Activated CD4-positive, alpha-beta T cell treated with anti-CD3 and anti-CD28 coated beads, Interleukin-2, amount 10 ng/mL, durations not matched to agents 24 days and 14 days (primary cell): ENCODE measurements at places on chromosomes 13 and 19. TPM values are rescaled to one million over a fixed set of nuclear protein-coding genes. Genes with fewer than 3 reads are reported as not detected.

SERPINE3 gene
- total RNA-seq, result not detected in 2 replicates

ZNF382 gene
- total RNA-seq, result 9.5 and 13.2 TPM in 2 replicates

CYP4F11 gene
- not detected in 2 replicates for total RNA-seq

LHB gene
- not detected in 2 replicates for total RNA-seq

PROSER3 gene
- 35.2 and 43.6 TPM in 2 replicates for total RNA-seq

ACER1 gene
- 0.28 TPM in 1 of 2 replicates, not detected in the other for total RNA-seq

CYP4F22 gene
- 0.09 and 0.12 TPM in 2 replicates for total RNA-seq

LILRB3 gene
- total RNA-seq, result 0.26 TPM in 1 of 2 replicates, not detected in the other

FCHO1 gene
- total RNA-seq, result 91.9 and 96.2 TPM in 2 replicates

LILRB2 gene
- total RNA-seq, result not detected in 2 replicates

ZNF845 gene
- total RNA-seq, result 6.1 and 6.4 TPM in 2 replicates

DENND1C gene
- total RNA-seq, result 63.7 and 67.6 TPM in 2 replicates
